ENCODE measurements at places on chromosomes 3 and 15.

- peak; percentile 81 for DNase-seq
Observed at GRCh38 chr3:60220768-60221167, 1030.5 kb downstream of the FHIT start.

- DNase-seq: no peak
Observed at GRCh38 chr15:80760960-80761359, 18.2 kb upstream of the CEMIP start.

DNA sequence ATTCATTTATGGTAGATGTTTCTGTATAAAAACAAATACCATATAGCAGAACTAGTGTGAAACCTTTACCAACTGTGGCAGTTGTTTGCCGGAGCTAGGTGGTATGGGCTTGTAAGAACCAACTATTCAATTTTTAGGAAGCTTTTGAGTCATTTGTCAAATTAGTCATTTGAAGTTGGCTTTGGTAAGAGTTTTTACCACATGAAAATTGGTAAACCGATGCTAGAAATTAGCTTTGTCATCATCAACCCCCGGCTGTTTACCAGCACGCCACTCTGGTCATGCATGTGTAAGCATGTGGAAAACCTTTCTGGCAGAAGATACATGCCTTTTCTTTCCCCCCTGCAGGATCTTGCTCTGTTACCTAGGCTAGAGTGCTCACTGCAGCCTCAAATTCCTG lies 63.3 kb downstream of the IL1RAP start:
- DNase-seq: no peak

DNA sequence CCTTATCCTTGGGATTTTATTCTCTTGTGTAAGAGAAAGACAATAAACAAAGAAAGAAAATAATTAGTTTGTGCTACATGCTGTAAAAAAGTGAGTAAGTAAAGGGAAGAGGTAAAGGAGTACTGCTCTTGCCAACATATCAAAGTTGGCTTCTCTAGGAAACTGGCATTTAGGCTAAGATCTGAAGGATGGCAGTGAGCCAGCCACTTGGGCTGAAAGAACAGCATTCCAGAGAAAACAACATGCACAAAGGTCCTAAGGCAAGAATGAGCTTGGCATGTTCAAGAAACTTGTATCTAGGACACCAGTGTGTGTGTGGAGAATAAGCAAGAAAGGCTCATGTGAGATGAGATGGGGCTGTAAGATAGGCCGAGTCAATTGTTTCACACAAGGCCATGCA lies 245.5 kb upstream of the MANF start:
- DNase-seq: no peak

GRCh38 chr15:39205506-39206371 lies 375.1 kb upstream of the THBS1 start:
- DNase-seq: no peak
